Activated CD4-positive, alpha-beta T cell treated with anti-CD3 and anti-CD28 coated beads for 36 hours (primary cell): ENCODE measurements at places on chromosomes 2 and 18. TPM values are rescaled to one million over a fixed set of nuclear protein-coding genes. Genes with fewer than 3 reads are reported as not detected.

- no peak for DNase-seq
These were observed 10.1 kb upstream of the NAT8 start for GRCh38 chr2:73652348-73652747.

DNA sequence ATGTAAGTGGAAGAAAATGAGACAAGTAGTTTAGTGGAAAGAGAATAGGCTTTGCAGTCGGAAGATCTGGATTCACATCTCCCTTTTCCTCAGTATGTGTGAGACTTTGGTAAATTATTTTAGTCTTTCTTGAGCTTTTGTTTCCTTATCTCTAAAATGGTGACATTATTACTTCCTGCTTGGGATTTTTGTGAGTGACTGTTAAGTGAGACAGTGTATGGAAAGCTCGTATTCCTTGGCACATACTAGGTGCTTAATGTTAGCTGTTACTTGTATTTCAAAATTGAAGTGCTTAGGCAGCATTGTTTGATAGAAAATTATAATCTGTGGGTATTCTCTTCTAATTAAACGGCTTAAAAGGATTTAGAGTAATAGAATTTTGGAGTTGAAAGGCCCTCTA lies 2.0 kb downstream of the ZNF638 start:
- DNase-seq, result no peak

- DNase-seq, result no peak
These were observed 65.5 kb upstream of the GPC1 start for GRCh38 chr2:240369801-240370585.

GRCh38 chr2:98503481-98504105 lies 58.9 kb downstream of the INPP4A start:
- no peak for DNase-seq

The TDRD15 gene
- not detected for total RNA-seq

The CRYBA2 gene
- total RNA-seq, result not detected
